ENCODE measurements at places on chromosomes 5 and 9.

GRCh38 chr9:136244122-136244968, 1.3 kb downstream of the QSOX2 start:
- peak; percentile 41 for DNase-seq

DNA sequence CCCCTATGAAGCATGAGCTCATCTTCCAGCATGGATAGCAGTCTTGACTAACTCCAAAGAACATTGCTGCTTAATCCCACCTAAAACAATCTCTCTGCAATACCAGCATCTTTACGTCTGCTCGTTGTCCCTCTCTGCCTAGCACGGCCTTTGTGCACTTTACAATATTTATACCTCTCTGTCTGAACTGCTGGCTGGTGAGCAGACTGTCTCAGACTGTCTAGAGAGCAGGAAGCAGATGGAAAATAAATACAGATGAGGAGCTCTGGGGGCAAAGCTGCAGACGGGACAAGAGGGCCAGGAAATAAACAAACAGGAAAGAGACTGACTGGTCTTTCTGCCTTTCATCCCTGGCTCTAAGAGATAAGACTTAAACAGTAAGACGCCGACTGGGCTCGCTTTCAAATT, 224.8 kb downstream of the ENC1 start:
- no peak for DNase-seq

- DNase-seq, result no peak
Measured at GRCh38 chr5:92635001-92635461, 946.0 kb downstream of the NR2F1-AS1 start.

- no peak for DNase-seq
Measured at GRCh38 chr9:73141282-73141681, 10.4 kb upstream of the ANXA1 start.

GRCh38 chr9:27276193-27277030, 20.5 kb downstream of the EQTN start:
- DNase-seq, result peak; percentile 46

GRCh38 chr5:10220248-10220647, 29.4 kb downstream of the ATPSCKMT start:
- no peak for DNase-seq

- no peak for DNase-seq
Measured at GRCh38 chr9:136571531-136571930, 25.7 kb upstream of the NOTCH1 start.

GRCh38 chr5:136886608-136887007, 521.3 kb upstream of the TRPC7 start:
- no peak for DNase-seq

DNA sequence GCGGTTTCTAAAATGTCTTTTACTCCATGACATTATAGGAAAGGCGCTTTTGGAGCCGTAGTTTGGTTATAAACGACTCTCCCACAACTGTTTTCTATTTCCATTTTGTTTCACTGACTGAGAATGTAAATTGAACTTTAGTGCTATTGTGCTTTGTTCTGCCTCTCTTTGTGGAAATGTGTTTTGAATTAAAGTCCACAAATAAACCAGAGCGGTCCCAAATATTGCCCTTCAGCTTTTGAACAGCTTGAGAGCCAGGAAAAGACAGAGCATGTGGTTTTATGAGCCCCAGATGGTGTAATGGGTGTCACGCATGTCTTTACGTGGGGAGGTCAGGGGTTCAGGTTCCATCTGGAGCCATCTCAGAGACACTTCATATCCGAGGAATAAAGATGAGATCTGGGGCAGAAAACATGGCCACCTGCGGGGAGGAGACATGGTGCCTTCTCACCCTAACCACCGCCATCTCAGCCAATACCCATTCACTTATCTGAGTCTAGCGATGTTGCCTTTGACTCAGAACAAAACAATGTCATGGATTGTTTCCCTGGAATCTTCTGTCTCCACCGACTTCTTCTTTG, 42.5 kb upstream of the ROR2 start:
- DNase-seq, result no peak

DNA sequence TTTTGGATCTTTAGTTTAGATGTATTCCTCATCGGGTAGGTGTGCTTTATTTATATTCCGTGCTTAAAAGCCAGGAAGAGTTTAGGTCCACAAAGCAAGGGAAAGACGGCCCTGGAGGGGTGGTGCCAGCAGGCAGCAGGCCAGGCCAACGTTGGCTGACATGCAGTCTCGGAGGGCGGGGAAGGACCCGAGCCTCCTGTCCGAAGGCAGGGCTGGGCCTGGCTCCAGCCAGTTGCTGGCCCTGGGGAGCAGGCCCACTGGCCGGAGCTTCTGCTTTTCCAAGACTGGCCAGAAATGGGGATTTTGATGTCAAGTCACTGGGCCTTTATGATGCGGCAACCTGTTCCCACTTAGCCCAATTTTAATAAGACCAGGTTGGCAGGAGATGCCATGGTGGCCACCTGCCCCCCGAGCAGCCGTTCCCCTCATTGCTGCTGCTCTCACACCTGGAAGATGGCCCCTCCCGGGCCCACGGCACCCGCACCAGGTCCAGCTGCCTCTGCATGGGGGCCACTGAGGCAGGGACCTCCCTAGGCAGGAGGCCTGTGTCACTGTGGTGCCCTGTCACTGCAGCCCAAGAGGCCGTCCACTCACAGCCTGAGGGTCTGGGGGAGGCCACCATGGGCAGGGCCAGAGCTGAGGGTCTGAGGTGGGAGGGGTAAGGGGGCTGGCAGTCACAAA, 23.2 kb downstream of the LPCAT1 start:
- no peak for DNase-seq

- DNase-seq, result no peak
Measured at GRCh38 chr5:92460505-92460904, 1077.4 kb upstream of the ARRDC3 start.

GRCh38 chr9:120890320-120891244, 13.6 kb upstream of the PHF19 start:
- peak; percentile 73 for DNase-seq

DNA sequence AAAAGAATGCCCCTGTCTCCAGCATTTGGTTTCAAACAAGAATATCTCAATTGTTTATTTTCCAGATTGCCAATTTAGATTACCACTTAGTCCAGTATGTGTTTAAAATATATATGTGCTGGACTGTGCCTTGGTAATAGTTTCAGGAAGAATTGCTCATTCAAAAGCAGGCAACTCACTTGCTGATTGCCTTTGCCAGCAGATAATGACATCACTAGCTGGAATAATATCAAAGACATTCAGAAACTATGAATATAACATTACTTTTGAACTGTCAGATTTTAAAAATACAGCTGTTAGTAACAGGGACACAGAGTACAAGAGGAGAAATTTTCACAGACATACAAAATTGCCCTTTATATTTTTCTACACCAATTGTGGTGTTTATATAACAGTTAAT, 96.0 kb upstream of the ITGA2 start:
- no peak for DNase-seq

GRCh38 chr5:68447136-68447929, 231.8 kb downstream of the PIK3R1 start:
- no peak for DNase-seq

- no peak for DNase-seq
Measured at GRCh38 chr9:92911511-92912475, 34.0 kb upstream of the ZNF484 start.

DNA sequence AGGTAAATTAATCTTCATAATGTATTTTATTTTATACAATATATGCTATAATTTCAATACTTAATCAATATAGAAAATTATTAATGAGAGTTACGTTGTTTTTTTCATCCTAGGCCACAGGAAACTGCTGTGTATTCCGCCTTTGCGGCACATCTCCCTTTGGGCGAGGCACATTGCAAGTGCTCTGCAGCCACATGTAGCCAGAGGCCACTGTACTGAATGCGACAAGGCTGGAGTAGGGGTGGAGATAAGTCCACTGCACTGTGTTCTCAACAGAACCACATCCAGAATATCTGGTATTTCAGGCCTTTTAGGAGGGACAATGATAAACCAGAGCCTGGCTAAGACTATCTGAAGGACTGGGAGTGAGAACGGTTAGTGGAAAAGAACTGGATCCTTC, 134.7 kb downstream of the CRB2 start:
- no peak for DNase-seq

- no peak for DNase-seq
Measured at GRCh38 chr9:132312873-132313272, 41.9 kb downstream of the SETX start.

- DNase-seq, result no peak
Measured at GRCh38 chr5:149028161-149028560, 34.7 kb downstream of the SH3TC2 start.

DNA sequence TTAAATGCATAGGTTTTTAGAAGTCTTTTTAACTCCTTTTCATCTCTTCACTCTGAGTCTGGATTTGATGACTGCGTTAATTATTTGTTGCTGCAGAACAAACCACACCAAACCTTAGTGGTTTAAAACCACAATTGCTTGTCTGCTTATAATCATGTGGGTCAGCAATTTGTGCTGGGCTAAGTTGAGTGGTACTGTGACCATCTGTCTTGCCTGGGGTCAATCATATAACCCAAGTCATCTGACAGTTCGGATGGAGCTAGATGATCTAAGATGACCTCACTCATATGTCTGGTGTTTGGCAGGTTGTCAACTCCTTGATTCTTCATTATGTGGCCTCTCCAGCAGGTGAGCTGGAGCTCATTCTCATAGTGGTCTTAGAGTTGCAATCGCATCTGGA, 219.1 kb upstream of the ELAVL2 start:
- DNase-seq, result no peak

DNA sequence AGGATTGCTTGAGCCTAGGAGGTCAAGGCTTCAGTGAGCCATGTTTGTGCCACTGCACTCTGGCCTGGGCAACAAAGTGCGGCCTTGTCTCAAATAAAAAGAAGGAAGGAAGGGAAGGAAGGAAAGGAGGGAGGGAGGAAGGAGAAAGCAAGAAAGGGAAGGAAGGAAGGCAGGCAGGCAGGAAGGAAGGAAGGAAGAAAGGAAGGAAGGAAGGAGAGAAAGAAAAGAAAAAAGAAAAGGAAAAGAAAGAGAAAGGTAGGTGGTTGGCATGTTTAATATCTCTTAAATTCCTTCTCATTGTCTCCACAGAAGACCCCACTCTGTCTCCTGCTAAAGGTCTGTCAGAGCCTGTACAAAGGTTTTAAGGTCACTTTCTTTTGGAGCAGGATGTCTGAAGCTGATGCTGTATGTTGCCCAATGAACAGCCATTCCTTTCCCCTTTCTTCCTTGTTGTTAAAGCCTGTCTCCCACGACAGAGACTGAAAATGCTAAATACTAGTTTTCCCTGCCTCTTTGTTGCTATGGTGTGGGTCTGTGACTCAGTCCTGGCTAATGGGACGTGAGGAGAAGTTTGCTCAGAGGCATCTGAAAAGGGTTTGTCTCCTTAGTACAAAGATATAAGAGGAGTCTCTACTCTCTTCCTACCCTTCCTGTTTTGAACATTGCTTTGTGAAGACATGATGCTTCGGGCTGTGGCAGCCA, 213.3 kb downstream of the PCSK1 start:
- no peak for DNase-seq

GRCh38 chr9:130340011-130340410, 74.5 kb downstream of the HMCN2 start:
- no peak for DNase-seq

- no peak for DNase-seq
Measured at GRCh38 chr5:149757197-149757947, 27.3 kb downstream of the PPARGC1B start.

DNA sequence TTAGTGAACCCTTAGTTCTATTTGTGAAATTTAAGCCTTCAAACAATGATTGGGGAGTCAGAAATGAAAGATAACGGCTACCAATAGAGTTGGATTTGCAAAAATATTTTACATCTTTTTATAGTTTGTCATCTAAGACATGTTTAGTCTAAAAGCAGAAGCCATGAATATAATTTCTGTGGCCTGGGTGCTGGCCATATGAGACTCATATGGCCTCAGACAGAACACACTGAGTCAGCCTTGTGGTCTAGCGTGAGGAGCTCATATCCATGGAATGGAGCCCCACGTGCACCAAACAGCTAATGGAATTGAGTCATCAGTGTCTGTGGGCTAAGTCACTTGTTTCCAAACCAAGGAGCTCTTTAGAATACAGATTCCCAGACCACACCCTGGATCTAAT, 240.7 kb upstream of the NREP start:
- no peak for DNase-seq

DNA sequence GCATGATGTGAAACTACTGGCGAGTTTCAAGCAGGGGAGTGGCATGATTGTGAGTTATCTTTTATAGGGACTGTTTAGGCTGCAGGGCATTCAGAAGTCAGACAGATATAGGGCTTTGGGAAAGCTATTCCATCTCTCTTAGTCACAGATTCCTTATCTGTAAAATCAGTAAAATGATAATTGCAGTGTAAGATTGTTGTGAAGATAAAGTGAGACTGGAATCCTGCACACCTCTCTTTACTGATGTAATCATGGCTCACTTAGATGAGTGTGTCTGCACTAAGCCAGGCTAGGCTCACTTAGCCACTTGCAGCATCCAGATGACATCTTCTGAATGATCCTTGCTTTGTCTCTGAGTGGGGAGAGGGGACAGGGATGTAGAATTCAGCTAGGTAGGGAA, 81.8 kb upstream of the MAMDC2 start:
- no peak for DNase-seq

DNA sequence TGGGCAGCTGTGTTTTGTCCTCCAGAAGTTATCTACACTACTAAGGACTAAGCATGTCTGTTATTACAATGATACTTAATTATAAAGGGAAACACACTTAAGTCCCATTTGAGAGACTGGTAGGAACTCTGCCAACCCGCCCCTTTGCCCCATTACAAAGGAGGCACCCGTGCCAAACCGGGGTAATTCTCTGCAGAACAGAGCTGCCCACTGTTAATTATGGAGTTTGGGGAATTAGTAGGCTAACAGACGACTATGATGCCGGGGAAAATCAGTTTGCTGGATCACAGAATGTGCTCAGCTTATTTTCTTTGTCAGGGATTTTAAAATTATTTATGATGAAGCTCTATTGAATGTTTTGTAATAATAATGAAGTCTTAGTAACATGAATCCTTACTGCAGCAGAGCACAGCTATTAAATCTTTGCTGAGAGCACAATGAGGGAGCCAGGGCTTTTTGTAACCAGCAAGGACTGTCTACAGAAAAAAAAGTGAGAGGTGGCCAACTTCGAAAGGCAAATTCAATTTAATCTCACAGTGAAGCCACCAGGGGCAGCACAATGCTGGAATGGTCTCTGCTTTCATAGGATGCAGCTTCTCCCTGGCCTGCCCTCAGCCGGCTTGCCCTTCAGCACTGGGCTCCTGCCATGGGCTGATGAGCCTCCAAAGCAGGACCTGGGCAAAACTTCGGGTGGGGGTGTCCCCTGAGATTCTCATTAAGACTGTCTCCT, 134.5 kb downstream of the GNAQ start:
- no peak for DNase-seq

DNA sequence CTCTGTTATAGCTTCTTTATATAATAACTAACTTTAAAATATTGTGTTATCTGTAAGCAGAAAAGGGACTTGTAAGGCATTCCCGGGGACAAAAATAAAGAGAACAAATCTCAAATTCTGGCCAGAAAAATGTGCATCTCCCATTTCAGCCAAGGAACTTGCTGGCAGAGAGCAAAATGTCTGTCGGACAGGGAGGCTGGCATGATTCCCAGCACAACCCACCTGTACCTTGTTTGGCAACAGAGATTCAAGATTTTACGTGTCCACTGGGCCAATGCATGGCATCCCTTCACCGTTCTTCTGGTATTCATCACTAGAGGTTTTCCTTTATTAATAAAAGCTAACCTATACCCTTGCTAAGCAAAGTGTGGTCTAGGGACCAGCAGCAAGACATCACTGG, 566.6 kb downstream of the PSAT1 start:
- DNase-seq, result no peak

Measured in CD4-positive, alpha-beta T cell treated with Interleukin-21 for 1 hour (primary cell).